Kasumi-1 (cell line): ENCODE measurements at places on chromosomes 12 and 14.

DNA sequence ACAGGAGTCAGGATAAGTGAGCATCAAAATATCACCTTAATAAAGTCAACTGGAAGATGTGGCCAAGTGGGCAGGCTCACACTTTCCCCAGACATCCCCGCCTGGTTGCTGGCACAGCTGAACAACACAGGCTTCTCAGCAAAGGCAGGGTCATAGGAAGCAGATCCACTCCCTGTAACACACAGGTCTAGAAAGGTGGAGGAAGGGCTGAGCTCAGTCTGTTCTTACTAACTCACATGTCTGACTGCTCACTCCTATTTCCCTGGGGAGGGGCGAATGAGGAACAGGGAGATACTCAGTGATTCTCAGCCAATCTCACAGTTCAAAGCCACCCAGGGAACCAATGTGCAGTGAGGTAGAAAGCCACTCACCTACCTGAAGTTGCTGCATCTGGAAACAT, 45.0 kb upstream of the AMN1 start:
- no peak for DNase-seq

DNA sequence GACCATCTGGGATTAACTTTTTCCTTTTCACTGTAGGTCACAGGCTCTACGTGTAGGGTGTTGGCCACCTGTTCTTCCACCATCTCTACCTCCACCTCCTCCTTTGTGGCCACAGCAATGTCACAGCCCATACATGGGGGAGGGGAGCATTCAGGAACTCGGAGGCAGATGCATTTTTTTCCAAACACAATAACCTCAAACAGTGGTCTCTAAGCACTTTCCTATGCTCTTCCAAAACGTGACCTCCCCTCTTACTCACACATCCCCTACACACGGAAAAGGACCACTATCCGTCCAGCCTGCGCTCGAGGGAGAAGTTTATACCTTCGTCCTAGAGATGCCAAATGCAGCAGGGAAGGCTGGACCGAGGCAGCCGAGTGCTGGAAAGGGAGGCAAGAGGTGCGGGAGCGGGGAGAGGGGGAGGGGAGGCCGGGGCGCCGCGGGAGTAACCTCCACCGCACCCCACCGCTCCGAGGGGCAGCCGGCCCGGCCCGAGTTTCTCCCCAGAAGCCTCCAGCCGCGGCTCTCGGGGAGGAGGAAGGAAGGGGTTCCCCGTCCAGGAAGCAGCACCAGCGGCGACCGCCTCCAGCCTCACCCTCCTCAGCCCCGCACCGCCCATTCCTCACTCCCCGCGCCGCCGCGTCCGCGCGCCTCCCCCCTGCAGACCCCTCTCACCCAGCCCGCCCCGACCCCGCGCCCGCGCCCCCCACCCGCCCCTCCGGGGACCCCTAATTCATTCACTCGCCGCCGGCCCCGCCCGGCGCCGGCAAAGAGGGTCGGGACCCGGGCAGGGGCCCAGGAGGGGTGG, 594 bp downstream of the KRAS start:
- peak; percentile 24 for DNase-seq

DNA sequence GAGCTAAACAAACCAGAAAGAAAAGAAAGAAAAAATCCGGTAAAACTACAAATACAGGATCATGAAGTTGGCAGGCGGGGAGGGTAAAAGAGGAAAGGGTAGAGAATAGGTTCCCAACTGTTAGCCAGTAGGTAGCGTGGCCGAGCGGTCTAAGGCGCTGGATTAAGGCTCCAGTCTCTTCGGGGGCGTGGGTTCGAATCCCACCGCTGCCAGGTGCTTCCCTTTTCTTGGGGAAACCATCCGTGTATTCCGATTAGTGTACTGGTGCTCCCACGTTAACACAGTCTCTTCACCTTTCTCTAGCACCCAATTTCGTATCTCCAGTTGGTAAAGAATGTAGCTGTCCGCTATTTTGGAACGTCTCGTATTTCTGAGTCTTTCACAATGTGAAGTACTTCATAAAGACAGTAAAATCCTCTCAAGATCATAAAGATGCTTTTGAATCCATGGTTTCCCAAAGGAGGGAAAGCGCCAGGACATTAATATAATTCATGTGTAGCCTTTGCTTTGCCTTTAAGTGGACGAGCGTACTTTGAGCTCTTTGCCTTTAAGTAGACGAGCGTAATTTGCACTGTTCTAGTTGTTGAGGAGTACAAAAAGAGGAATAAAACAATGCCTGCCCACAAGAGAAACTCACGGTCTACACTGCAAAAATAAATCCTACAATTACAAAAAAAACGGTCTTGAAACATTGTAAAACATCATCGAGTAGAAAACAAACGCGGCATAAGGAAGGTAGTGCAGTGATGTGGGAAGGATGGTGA, 19.0 kb upstream of the RNASE12 start:
- peak; percentile 67 for DNase-seq

GRCh38 chr12:116217045-116217735, 60.3 kb downstream of the MED13L start:
- DNase-seq: no peak

GRCh38 chr14:41783403-41783802, 176.7 kb downstream of the LRFN5 start:
- no peak for DNase-seq

- DNase-seq: no peak
Measured at GRCh38 chr14:99887407-99887806, 94.2 kb downstream of the EML1 start.

- DNase-seq: no peak
Measured at GRCh38 chr12:92055877-92056276, 89.8 kb downstream of the BTG1 start.

GRCh38 chr14:68216957-68217356, 397.4 kb downstream of the RAD51B start:
- no peak for DNase-seq
